ENCODE measurements at places on chromosomes 7 and 10.

- DNase-seq: peak; percentile 83
Observed at GRCh38 chr7:117230276-117231046, 92.4 kb downstream of the WNT2 start.

DNA sequence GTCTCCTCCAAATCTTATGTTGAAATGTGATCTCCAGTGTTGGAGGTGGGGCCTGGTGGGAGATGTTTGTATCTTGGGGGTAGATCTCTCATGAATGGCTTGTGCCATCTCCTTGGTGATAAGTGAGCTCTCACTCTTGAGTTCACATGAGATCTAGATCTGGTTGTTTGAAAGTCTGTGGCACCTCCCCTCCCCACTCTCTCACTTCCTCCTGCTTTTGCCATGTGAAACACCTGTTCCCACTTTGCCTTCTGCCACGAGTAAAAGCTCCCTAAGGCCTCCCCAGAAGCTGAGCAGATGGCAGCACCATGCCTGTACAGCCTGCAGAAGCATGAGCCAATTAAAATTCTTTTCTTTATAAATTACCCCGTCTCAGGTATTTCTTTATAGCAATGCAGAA lies 23.5 kb downstream of the TMEM229A start:
- no peak for DNase-seq

GRCh38 chr7:120055300-120055699 lies 217.7 kb upstream of the KCND2 start:
- no peak for DNase-seq

DNA sequence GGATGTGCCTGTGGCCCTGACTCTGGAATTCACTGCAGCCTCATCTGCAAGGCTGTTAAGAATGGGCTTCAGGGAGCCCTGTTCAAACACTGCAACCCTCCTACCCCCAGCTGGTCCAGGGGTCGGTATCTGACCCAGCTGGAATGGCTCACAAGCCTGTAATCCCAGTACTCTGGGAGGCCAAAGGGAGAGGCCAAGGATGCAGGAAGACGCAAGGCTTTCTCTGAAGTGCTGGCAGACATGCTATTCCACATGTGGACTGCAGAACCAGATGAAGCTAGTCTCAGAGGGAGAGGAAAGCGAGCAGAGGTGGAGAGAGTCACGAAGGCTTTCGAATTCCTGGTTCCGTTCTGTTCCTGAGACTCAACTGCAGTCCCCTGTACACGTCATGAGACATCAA lies 45.0 kb downstream of the ESYT2 start:
- no peak for DNase-seq

DNA sequence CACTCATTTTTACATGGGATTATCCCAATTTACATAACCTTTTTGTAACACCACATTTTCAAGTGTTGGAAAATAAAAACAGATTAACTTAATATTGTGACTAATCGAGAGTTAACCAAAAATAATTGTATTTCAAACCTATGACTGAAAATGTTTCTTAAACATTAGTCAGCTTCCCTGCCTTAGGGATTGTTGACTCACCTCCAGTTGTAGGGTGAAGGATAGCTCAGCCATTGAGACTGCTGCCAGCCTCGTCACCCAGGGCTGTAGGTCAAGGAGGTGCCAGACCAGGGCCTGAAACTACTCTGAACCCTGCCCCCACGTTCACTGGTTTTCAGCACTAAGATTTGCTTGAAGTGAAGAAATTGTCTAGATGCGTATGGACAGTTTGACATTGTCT lies 351.2 kb downstream of the GFRA1 start:
- DNase-seq: no peak

- DNase-seq: no peak
Observed at GRCh38 chr7:3725155-3726059, 424.4 kb downstream of the SDK1 start.

GRCh38 chr10:114678820-114679219 lies 20.7 kb upstream of the ABLIM1 start:
- DNase-seq: no peak

GRCh38 chr10:513393-513792 lies 176.1 kb downstream of the DIP2C start:
- no peak for DNase-seq

- no peak for DNase-seq
Observed at GRCh38 chr10:69955211-69955805, 97.3 kb upstream of the MACROH2A2 start.

DNA sequence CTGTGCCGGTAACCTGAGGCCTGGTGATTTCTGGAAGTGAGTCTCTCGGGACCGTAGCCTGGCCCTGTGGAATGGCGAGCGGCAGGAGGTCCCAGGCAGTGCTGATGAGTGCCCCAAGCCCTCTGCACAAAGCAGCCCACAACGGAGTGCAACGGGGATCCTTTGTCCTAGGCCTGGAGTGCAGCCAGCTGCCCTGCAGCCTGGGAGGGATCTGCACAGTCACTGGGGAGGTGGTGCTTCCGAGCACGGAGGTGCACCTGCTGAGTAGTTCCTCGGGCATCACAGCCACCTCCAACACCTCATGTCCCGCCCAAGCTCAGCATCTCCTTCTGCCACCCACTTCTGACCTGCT lies 162.8 kb upstream of the ZMIZ1 start:
- no peak for DNase-seq

DNA sequence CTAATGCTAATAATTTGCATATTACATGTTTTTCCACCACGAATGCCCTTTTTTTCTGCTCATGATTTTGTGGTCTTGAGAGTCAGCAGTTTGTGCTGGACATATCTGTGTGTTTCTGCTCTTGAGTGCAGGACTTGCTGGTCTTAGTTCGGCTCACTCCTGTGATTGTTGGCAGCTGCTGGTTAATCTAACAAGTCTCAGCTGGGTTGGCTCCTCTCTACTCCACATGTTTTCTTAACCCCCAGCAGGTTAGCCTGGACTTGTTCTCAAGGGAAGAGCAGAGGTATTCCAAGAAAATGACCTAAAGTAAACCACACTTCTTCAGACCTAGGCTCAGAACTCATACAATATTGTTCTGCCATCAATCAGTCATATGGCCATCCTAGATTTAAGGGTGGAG lies 1238.9 kb downstream of the XPNPEP1 start:
- DNase-seq: no peak

GRCh38 chr7:5704534-5704922 lies 76.9 kb downstream of the RNF216 start:
- peak; percentile 69 for DNase-seq

DNA sequence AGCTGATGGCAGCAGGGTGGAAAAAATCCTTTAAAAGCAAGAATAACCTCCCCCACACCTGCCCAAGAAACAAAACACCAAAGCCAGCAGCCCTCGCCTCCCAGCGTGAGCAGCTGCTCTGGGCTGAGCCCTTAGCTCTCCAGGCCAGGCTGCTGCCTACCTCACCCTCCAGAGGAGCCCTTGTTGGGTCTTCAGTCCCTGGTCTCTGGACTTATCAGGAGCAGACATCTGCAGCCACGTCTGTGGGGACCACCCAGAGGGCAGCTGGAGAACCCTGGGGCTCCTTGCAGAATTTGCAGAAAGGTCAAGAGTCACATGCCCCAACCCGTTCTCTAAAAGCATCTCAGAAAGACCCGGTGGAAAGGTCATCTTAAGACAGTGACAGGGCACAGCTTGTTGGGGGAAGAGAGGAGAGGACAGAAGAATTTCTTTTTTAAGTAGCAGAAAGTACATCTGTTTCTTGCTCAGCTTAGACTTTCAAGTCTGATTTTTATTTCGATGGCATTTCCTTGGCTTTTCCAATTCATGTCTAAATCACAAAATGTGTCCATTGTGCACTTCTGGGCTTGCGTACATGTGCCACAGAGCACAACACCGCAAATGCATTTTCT lies 425.7 kb upstream of the NFE2L3 start:
- no peak for DNase-seq

DNA sequence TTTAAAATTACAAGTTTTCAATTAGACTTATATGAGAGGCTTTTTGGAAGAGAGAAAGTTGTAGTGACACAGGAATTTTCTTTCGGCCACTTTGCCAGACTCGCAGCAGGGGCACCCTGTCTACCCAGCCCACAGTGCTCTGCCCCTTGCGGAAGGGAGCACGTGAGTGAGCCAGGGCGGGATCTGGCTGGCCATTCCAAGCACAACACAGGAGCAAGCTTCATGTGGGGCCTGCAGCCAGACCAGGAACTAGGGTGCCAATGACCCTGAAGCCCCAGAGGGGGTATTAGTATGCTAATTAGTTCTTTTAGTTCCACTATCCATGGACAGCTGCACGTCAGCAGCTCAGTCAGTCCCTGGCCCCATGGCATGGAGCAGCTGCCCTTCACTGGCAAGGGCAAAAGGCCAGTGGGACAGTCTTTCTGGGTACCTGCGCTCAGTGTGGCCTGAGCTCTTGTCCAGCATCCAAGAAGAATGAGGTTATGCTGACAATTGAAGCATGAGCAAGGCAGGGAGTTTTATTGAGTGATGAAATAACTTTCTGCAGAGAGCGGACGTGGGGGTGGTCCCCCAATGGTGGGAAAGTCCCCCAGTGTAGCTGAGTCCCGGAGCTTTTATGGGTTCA lies 251.1 kb upstream of the CSTF2T start:
- DNase-seq: no peak

- no peak for DNase-seq
Observed at GRCh38 chr10:36256948-36257356, 614.9 kb upstream of the FZD8 start.

DNA sequence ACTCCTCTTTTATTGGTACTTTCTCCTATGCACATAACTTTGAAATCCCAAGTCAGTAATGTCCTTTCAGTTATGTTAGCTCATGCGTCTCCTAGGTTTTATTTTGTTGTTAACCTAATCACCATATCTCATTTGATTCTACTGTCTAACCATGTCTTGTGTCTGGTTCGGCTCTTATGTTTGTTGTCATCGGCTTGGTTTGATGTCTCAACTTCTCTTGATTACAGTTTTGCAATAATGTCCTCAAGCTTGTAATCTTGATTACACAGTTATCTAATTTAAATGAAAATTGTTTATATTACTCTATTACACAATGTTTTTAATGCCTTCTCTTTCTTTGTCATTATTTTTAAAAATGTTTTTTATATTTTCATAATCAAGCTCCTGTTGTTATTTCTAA lies 35.9 kb upstream of the SEMA3A start:
- DNase-seq: no peak

DNA sequence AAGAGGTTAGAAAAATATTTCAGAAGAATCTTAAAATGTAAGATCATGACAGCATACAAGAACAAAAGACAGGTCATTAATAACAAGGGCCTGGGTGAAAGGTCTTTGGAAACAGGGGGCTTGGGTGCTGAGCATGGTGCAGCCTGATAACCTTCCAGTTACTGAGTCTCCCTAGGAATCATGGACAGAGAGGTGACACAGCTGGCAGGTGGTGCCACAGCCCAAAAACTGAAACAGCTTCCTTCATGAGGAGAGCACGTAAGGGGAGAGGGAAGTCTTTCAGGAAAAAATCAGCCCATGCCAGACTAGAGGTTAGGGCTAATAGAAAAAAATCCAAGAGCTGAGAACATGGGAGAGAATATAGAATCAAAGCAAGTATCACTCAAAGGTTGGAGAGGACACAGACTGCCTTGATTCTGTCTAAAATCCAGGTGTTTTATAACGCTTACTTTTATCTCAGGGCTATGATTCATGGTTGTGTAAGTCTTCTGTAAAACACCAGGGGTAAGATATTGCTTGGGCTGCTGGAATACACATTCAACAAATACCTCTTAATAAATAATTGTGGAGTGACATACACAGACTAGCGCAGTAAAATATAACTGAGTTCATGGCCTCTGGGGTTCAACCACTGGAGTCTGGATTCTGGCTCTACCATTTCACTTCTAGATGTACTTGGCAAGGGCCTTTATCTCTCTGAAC lies 88.1 kb downstream of the SEMA3C start:
- no peak for DNase-seq

GRCh38 chr7:143362131-143363015 lies at the start of gene FAM131B:
Gene FAM131B (minus strand): TSS chr7:143362713. CDS start chr7:143362603, 110 bp downstream.
- no peak for DNase-seq

DNA sequence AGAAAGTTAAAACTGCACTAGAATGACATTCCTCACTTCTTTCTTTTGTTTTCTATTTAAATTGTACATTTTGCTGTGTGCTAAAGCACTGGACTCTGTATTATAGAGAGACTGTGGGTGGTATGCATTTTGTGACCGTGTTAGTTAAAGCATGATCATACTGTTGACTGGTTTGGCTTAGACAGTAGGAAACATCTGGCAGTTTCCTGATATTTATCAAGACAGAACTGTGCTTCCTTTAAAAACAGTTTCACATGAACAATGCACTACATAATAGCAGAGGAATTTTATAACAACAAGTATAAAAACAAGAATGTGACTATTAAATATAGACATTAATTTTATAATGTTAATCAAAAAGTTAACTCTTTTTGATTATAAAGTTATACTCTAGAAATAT lies 23.1 kb downstream of the GNG11 start:
- DNase-seq: no peak

DNA sequence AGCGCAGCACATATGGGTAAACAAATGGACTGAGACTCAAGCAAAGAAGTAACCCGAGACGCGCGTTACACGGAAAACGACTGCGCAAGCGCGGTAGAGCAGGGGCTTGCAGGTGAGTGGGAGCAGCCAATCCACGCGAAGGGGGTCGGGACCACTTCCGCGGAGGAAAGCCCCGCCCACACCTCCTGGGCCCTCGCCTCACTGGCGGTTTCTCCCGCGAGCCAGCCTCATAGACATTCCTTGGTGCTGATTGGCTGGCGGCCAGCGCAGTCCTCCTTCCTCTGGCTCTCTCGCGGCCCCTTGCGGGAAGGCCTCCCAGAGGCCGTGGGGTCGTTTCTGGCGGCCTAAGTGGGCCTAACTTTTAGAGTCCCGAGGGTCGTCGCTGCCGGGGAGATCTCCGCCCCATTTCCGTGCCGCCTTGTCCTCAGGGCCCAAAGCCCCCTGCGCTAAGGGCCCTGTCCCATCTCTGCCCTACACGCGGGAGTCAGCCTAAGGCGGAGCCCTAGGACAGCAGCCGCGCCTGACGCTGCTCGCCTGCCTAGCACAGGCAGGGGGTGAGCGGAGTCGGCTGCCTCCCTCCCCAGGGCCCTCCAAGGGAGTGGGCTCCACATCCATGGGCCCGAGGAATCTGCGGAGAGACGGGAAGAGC lies 9.1 kb upstream of the FXYD4 start:
- DNase-seq: peak; percentile 20

- no peak for DNase-seq
Observed at GRCh38 chr7:45511721-45512597, 62.2 kb upstream of the ADCY1 start.

GRCh38 chr7:25180946-25181345 lies 47.3 kb downstream of the NPVF start:
- DNase-seq: no peak
